ENCODE measurements at places on chromosomes 6 and 20. TPM values are rescaled to one million over a fixed set of nuclear protein-coding genes. Genes with fewer than 3 reads are reported as not detected.

GRCh38 chr6:111031151-111031550, 49.3 kb downstream of the RPF2 start:
- H3K4me1 ChIP-seq, result no peaks in the 10 kb centered on the region
- no peak overlapping the region for H3K4me3 ChIP-seq
- H3K27ac ChIP-seq, result no peak overlapping the region
- H3K36me3 ChIP-seq, result no peaks in the 10 kb centered on the region
- no peak for DNase-seq

GRCh38 chr20:62892348-62893304, 31.0 kb upstream of the TCFL5 start:
- H3K4me3 ChIP-seq, result no peak overlapping the region
- no peaks in the 10 kb centered on the region for H3K36me3 ChIP-seq
- DNase-seq, result no peak
- no peaks in the 10 kb centered on the region for H3K4me1 ChIP-seq

C6orf52 gene
- total RNA-seq, result not detected

GRCh38 chr6:44960898-44961297, 367.2 kb upstream of the RUNX2 start:
- H3K27ac ChIP-seq, result no peak overlapping the region
- no peaks in the 10 kb centered on the region for H3K4me1 ChIP-seq
- H3K27me3 ChIP-seq, result no peaks in the 10 kb centered on the region
- no peak for DNase-seq

FOXQ1 gene
- not detected for total RNA-seq

DNA sequence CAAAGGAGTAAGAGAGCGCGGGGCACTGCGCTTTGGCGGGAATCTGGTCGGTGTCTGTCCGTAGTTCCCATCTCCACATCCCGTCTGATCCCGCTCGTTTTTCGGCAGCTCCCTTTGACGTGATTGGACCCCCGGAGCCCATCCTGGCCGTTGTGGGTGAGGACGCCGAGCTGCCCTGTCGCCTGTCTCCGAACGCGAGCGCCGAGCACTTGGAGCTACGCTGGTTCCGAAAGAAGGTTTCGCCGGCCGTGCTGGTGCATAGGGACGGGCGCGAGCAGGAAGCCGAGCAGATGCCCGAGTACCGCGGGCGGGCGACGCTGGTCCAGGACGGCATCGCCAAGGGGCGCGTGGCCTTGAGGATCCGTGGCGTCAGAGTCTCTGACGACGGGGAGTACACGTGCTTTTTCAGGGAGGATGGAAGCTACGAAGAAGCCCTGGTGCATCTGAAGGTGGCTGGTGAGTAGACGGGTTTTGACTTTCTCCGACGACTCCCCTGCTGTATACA, 1.4 kb downstream of the BTN1A1 start:
- no peak overlapping the region for H3K27ac ChIP-seq
- H3K4me3 ChIP-seq, result no peak overlapping the region
- H3K4me1 ChIP-seq, result no peaks in the 10 kb centered on the region
- no peaks in the 10 kb centered on the region for H3K36me3 ChIP-seq
- no peaks in the 10 kb centered on the region for H3K27me3 ChIP-seq

GRCh38 chr6:4093288-4093687, 14.4 kb upstream of the FAM217A start:
- DNase-seq, result no peak
- no peaks in the 10 kb centered on the region for H3K4me1 ChIP-seq
- no peaks in the 10 kb centered on the region for H3K27me3 ChIP-seq
- no peak overlapping the region for H3K27ac ChIP-seq
- no peak overlapping the region for H3K4me3 ChIP-seq

DNA sequence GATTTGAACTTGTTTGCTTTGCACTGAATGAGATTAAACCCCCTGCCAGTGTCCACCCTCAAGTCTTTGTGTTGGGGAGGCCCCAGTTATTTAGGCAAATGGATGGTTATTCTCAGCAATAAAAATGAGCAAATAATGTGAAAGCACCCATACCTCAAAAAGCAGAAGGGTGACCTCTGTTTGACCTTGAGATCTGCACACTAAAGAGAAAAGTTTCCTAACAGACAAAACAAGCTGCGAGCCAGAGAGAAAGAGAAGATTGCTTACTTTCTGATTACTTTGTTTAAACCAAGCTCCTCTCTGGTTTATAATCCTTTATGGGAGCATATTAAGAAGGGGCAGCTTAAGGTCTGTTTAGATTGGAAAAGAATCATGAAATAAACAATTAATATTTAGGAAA, 30.4 kb upstream of the TRERF1 start:
- H3K4me3 ChIP-seq, result no peak overlapping the region
- no peaks in the 10 kb centered on the region for H3K36me3 ChIP-seq
- peak overlapping the region; percentile 73 for H3K27ac ChIP-seq
- no peaks in the 10 kb centered on the region for H3K27me3 ChIP-seq
- H3K4me1 ChIP-seq, result no peaks in the 10 kb centered on the region

GRCh38 chr6:16671302-16672289, 89.7 kb downstream of the ATXN1 start:
- no peaks in the 10 kb centered on the region for H3K4me1 ChIP-seq
- H3K27me3 ChIP-seq, result no peaks in the 10 kb centered on the region
- no peak overlapping the region for H3K27ac ChIP-seq
- no peak for DNase-seq
- H3K36me3 ChIP-seq, result no peaks in the 10 kb centered on the region

DNA sequence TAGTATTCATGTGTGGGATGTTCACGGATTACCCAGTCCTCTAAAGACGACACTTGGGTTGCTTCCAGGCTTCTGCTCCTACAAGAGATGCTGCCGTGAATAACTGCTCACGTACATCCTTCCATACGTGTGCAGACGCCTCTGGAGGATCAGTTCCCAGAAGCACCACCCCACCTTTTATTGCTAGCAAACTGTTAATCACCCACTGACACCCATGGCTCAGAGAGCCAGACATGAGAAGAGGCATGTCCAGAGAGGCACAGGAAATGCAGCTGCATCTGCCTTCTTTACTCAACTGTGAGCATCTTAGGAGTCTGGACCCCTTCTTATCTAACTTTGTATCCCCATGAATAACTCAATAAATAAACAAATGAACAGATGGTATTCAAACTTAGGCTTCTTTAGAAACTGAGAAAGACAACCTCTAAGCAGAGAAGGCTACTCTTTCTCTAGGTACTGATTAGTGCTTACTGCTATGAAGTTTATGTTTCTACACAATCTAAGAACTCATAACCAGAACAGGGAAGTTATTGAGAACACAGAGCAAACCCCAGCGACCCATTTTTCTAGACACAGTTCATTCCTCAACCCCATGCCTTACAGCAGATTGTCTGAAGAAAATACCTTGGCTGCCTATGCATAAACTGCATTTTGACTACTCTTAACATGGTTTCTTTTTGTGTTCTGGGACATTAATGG, 228.7 kb upstream of the RREB1 start:
- H3K27ac ChIP-seq, result no peak overlapping the region
- H3K27me3 ChIP-seq, result no peaks in the 10 kb centered on the region
- H3K4me1 ChIP-seq, result no peaks in the 10 kb centered on the region
- DNase-seq, result no peak
- H3K36me3 ChIP-seq, result no peaks in the 10 kb centered on the region
- H3K4me3 ChIP-seq, result no peak overlapping the region

- no peaks in the 10 kb centered on the region for H3K27me3 ChIP-seq
- peak overlapping the region; percentile 96 for H3K27ac ChIP-seq
- H3K4me3 ChIP-seq, result peak overlapping the region; percentile 84
- no peaks in the 10 kb centered on the region for H3K36me3 ChIP-seq
Measured at GRCh38 chr6:32177183-32177787, 920 bp upstream of the RNF5 start.

XKR7 gene
- not detected for total RNA-seq

BNIP5 gene
- total RNA-seq, result not detected

RGS17 gene
- 0.91 TPM for total RNA-seq

- H3K27ac ChIP-seq, result no peak overlapping the region
- DNase-seq, result no peak
- H3K36me3 ChIP-seq, result no peaks in the 10 kb centered on the region
- no peaks in the 10 kb centered on the region for H3K27me3 ChIP-seq
- H3K4me1 ChIP-seq, result no peaks in the 10 kb centered on the region
Measured at GRCh38 chr6:140440223-140440835, 1065.9 kb upstream of the CITED2 start.

DNA sequence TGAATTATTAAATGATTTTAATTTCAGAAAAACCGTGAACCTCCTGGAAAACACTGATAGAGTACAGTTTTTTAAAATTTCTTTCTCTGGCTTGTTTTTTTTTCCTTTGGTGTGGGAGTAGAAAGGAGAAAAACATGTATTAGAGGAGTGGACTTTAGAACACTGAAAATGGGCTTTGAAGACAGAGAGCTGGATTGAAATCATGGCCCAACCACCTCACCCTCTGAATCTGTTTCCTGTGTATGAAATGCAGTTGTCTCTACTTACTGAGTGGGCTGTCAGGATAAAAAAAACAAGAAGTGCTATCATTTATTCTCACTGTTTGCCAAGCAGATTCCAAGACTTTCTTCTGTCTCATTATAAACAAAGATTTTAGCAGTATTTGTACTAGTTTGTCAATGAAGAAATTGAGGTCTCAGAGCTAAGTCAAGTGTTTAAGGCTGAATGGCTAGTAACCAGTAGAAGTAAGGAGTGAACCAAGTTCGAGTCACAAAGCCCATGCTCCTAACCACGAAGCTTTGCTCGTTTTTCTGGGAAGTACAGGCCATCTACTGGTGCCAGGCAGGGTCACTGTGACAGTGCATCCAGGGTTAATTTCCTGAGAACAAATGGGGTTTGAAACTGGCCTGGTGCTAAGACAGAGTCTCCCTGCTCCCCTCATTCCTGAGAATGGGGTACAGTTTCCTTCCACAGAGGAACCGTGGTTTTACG, 256.4 kb downstream of the TMEM242 start:
- DNase-seq, result no peak
- H3K27me3 ChIP-seq, result no peaks in the 10 kb centered on the region
- no peaks in the 10 kb centered on the region for H3K36me3 ChIP-seq

DNA sequence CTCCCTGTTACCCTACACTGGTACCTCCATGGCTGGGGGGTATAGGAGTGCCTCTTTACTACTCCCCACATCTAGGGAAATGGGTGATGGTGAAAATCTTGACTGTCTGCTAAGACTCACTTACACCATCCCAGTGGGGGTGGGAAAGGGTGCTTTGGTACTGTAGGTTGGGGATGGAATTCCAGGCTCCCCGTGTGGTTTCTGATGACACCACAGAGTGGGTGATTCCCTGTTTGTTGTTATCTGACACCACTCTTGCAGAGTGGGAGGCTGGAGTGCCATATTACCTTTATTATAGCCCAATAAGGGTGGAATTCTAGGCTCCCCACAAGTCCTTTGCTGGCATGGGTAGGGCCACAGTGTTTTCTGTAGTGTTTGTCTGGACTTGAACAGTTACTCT, 264.6 kb upstream of the MAN1A1 start:
- no peaks in the 10 kb centered on the region for H3K36me3 ChIP-seq
- H3K4me1 ChIP-seq, result no peaks in the 10 kb centered on the region

DNA sequence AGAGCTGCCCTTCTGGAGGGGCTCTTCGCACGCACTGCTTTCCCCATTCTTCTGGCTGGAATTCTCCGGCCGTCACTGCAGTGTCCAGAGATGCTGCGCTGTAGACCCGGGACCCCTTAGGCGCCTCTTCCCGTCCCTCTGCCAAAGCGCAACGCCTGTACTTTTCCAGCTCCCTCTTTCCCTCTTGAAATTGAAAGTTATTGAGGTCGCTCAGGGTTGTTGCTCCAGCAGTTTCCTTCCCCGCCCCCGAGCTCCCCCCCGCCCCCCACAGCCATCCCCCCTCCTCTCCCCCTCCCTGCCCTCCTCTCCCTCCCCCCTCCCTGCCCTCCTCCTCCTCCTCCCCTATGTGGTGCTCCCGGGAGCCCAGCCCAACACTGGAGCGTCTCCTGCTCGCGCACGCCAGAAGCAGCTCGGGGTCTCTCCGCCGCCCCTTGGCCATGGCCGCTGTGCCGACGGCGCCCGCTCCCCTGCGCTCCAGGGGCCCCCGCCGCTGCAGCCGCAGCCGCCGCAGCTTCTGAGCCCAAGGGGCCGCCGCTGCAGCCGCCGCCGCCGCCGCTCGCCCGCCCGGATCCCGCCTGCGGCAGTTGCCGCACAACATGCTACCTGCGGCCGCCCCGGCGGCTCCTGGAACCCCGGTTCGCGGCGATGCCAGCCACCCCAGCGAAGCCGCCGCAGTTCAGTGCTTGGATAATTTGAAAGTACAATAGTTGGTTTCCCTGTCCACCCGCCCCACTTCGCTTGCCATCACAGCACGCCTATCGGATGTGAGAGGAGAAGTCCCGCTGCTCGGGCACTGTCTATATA, at the start of gene RSPO3:
TSS of gene RSPO3 (plus strand) at position 374 of the 804 bp plus-strand sequence. CDS start 522 bp downstream, outside the sequence.
- H3K27ac ChIP-seq, result peak within 1 kb of the TSS; percentile 91
- DNase-seq, result peak; percentile 65
- no peaks in the 10 kb centered on the region for H3K4me1 ChIP-seq
- H3K27me3 ChIP-seq, result no peaks in the 10 kb centered on the region

CHMP4B gene
- total RNA-seq, result 48.0 TPM

DNA sequence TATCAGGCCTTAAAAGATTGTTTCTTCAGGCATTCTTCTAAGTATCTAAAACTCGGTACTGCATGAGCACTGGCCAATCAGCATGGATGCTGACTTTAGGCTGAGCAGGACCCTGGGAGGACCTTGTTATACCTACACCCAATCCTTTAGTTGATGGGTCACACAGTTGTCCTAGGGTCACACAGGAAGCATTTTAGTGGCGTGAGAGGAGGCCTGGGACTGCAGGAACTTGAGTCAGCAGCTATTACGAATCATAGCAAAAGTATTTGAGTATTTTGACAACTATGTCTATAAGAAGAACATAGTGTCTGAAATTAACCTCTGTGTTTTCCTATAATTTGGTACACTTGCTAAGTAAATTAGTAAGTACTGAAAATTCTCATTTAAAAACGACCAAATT, 741.4 kb downstream of the HACE1 start:
- no peak overlapping the region for H3K4me3 ChIP-seq
- H3K27ac ChIP-seq, result no peak overlapping the region
- H3K27me3 ChIP-seq, result no peaks in the 10 kb centered on the region
- H3K4me1 ChIP-seq, result no peaks in the 10 kb centered on the region

DNA sequence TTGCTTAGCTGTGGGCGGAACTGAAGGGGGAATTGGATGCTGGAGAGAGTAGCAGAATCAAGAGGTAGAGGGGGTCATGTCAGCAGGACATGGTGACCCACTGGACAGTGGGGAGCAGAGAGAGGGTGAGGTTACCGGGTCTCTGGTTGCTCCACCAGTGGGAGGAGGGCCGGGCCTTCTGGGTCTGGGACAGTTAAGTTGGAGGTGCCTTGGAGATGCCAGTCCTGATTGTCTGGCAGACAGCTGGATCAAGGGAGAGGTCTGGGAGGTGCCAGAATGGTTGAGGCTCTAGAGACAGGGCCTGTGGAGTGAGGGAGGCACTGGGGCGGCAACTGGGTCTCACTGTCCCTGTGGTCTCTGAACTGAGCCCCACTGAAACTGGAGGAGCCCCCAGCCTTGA, 24.6 kb downstream of the MANBAL start:
- peak; percentile 26 for DNase-seq
- no peaks in the 10 kb centered on the region for H3K36me3 ChIP-seq
- peaks cover 18% of the 10 kb centered on the region for H3K4me1 ChIP-seq
- peak overlapping the region; percentile 97 for H3K27ac ChIP-seq

HUS1B gene
- total RNA-seq, result 1.5 TPM

DNA sequence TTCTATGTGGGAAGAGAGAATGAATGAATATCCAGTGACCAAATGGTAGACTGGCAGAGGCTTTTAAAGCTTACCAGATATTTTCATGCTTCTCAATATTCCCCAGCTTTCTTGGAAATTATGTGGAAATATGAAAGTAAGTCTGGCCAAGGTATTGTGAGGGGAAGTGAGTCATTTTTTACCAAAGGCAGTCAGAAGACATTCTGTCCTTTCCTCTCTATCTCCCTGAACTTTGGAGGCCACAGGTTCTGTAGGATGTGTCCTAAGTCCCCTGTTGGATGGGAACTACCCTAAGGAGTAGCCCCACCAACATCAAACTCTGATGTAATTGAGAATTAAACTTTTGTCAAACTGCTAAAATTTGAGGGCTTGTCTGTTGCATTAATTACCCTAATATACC, 593.8 kb upstream of the NRSN1 start:
- no peak overlapping the region for H3K4me3 ChIP-seq
- DNase-seq, result no peak
- no peaks in the 10 kb centered on the region for H3K27me3 ChIP-seq
- no peak overlapping the region for H3K27ac ChIP-seq
- H3K36me3 ChIP-seq, result no peaks in the 10 kb centered on the region

KCNK5 gene
- 1.0 TPM for total RNA-seq
